ENCODE measurements at places on chromosomes 6 and 20. TPM values are rescaled to one million over a fixed set of nuclear protein-coding genes. Genes with fewer than 3 reads are reported as not detected.

The RSPH4A gene
- 1.2 TPM for total RNA-seq

DNA sequence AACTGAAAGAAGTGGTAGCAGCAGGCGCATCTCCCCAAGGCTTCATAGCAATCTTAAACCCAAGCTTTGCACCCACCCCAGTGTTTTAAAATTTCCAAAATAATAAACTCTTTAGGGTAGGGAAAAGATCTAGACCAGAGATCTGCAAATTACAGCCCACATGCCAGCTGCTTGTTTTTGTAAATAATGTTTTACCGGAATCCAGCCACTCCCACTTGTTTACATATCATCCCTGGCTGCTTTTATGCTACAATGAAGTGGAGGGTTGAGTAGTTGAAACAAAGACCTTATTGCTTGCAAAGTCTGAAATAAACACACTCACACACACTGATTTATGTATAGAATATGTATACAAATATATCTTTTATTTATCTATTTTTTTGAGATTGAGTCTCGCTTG lies 30.0 kb downstream of the SLX4IP start:
- DNase-seq, result no peak

DNA sequence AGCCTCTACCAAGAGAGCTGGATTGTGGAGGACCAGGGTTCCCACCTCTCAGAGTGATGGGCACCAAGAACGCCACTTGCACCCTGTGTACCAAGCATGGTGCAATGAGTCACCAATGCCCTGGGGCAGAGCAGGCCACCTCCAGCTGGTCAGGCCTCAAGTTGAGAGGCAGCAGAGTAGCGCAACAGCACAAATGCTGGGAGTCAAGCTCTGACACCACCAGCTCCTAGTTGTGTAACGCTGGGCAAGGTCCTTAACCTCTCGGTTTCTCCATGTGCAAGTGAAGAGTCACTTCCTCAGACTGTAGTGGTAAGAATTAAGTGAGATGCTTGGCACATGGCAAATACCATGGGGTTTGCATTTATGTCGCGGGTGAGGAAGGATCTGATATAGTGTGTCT lies 25.6 kb downstream of the GFOD1 start:
- no peak for DNase-seq

GRCh38 chr6:143941852-143942627 lies 66.0 kb downstream of the PLAGL1 start:
- DNase-seq, result peak; percentile 57

DNA sequence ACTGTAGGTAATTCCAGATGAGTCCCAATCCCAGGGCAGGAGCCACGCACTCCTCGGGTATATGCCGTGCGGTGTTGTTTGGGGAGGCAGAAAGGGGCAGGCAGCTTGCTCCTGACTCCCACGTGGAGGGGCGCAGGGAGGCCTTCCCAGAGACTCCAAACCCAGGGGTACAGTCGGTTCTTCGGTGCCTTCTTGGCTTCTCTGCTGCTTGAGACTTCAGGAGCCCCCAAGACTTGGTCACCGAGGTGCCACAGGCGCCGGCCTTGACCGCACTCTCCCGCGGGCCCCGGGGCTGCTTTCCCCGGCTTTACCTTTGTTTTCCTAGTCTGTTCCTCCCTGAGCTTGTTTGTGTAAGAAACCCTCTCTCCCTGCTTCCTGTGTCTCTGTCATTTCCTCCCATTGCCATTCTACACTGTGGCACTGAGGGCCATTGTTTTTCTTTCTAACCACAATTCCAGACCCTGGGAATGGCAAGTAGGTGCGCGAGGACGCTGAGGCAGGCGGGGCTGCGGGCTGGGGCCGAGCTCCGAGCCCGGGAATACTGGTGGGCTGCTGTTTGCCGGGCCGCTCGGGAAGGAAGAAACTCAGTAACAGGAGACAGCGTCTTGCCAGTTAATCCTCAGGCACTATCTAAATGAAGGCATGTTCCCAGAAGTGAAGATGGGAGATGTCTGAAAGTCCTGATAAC lies 215.6 kb upstream of the HEY2 start:
- no peak for DNase-seq

DNA sequence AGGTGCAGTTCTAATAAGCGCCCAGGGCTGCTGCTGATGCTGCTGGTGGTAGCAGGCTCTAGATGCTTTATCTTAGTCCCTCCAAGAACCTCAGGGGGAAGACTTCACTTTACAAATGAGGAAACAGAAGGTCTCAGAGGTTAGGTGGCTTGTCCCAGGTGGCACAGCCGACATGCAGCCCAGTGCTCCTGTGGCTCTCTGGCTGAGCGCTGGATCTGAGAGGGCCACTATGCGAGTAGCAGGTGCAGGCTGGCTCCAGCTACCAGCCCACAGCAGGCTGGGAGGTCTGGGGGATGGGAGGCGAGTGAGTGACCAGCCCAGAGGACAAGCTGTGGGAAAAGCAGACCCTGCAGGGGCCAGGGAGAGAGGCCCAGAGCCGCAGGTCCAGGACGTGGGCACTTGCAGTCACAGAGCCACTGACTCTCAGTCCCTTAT lies 90.9 kb downstream of the PRND start:
- DNase-seq, result no peak

Measured in myocyte (in vitro differentiated cells).